Adipocyte (in vitro differentiated cells): ENCODE measurements at places on chromosomes 13 and 19.

- no peak for DNase-seq
Observed at GRCh38 chr13:21932996-21933395, 262.1 kb downstream of the FGF9 start.

DNA sequence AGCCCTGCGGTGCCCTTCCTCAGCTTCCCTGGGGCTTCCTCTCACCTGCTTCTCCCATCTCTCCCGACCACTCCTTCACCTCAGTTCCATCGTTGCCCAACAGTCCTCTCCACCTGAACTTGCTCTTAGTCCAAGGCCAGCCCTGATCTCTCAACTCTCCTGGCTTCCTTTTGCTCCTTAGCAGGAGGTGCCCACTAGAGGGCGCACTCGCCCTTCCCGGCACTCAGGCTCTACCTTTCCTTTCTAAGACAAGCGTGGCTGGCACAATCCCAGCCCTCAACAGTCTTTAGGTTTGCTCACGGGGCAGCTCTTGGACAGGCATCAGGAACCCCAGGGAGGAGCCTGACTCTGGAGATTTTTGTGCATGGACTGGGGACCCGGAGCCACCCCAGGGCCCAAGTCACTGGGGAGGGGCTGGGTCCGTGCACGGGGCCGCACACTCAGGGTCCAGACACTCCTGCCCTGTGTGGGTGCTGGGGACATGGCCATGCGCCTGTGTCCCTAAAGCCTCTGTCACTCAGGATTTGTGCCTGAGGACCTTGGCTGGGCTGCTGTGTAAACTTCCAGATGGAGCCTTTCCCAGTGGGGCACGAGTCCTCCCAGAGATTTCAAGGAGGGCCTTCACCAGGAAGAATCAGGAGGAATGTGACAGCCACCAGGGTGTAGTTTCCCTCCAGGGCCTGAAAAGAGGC lies 12.1 kb upstream of the CEACAM8 start:
- peak; percentile 22 for DNase-seq

DNA sequence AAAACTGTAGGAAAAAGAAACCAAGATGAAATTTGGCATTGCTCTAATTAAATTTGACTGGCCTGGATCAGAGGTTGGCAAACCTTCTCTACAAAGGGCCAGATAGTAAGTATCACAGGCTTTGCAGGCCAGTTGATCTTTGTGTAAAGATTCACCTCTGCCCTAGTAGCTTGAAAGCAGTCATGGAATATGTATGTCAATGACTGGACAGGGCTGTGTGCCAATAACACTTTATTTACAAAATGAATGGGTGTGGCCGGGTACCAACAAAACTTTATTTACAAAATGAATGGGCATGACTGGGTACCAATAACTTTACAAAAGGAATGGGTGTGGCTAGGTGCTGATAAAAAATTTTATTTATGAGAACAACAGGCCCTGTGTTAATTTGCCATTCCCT lies 20.0 kb downstream of the SIN3B start:
- peak; percentile 25 for DNase-seq

DNA sequence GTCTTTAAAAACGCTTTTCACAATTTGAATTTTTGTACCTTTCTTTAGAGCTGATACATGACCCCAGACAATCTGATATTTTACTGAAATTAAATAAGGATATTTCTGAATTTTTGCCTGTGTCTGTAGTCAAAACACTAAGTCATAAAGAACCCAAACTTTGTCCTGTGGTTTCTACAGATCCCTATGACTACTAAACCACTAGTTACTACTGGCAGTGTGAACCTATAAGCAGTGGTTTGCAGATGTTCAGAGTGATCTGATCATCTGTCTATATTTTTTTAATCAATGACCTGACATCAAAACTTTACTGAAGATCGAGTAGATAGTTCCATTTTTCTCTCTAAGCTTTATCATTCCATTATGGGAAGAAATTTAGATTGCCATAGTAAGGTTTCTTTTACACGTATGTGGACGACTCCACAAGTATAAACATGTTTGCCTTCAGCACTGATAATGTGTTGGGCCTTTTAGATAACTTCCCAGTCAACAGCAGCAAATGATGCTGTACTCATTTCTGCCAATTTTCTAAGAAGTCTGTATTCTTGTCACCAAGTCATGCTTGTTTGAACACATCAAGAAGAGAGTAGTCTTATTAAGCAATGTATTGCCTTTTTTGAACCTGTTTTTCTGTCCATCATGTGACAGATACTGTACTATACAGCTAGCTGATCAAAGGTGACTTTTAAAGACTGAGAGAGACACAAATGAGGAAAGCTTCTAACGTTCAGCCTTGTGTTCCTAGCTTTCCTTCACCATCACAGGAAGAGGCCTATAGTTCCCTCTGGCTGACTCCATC lies 21.8 kb downstream of the POLR1D start:
- no peak for DNase-seq

GRCh38 chr13:36848199-36848982 lies 29.4 kb downstream of the RFXAP start:
- no peak for DNase-seq

- DNase-seq, result peak; percentile 90
Observed at GRCh38 chr19:19171821-19172532, 1.9 kb upstream of the MEF2B start.

DNA sequence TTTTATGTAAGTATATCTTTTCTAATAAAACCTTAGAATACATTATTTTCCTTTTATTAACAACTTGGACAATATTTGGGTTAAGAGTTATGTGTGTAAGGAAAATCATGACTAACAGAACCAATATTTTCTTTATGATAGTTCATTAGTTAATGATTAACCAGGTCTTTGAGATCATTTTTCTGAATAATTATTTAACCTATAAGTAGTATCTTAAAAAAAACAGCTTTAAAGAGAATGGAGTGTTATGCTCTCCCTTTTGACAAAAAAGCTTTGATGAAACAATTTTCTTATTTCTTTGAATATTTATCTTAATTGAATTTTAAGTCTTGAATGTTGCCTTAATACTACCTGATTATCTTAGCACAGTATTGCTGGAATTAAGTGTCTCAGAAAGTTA lies 3.8 kb downstream of the SLAIN1 start:
- DNase-seq, result no peak

DNA sequence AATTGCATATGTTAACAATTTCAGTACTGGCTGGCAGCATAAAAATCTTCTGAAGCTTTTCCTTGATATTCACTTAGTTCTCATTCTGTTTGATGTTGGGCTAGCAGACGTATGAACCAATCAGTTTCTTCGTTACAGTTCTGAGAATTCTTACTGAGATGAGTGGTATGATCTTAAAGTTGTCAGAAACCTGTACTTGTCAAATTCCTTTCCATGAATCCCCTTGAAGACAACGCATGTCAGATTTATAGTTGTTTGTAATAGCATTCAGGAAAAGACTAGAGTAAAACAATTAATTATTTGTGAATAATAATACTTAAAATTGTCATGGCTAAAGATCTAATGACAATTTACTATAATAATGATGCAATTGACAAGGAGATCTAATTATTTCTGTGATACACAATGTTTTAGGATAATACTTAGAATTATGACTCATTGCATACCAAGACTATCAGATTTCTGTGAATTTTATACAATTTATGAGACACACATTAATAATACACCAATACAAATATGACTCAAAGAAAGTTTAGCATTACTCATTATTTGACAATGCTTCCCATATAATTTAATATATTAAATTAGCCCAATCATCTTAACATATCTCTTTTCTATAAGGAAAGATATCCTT lies 447.2 kb downstream of the RFC3 start:
- no peak for DNase-seq

- no peak for DNase-seq
Observed at GRCh38 chr19:18424890-18425514, 5.8 kb downstream of the SSBP4 start.

- no peak for DNase-seq
Observed at GRCh38 chr19:54804101-54804500, 691 bp downstream of the KIR2DL4 start.

- DNase-seq, result no peak
Observed at GRCh38 chr13:45817833-45818232, 33.7 kb downstream of the SIAH3 start.
